ENCODE measurements at places on chromosomes 6 and 20.

DNA sequence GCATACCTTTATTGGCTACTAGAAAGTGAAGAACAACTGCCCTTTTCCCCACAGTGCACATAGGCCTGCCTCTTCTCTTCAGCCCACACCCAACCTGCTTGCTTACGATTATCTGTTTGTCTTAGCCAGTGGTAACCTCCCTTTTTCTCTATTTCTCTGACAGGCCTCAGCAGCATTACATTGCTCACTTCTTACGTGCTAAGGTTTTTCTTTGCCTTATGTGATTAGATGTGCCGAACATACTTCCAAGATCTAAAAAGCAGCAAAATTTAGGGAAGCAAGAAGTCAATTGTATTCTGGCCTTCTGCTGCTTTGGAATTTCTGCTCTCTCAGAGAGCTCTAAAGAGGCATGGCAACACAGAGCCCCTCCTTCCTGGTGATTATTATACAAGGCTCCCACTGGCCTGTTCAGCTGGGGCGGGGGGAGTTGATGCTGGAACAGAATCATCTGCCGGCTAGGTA, 7.0 kb downstream of the B4GALT5 start:
- no peak for ATAC-seq

- no peak for ATAC-seq
Observed at GRCh38 chr20:17871886-17872285, 96.7 kb downstream of the SNX5 start.

DNA sequence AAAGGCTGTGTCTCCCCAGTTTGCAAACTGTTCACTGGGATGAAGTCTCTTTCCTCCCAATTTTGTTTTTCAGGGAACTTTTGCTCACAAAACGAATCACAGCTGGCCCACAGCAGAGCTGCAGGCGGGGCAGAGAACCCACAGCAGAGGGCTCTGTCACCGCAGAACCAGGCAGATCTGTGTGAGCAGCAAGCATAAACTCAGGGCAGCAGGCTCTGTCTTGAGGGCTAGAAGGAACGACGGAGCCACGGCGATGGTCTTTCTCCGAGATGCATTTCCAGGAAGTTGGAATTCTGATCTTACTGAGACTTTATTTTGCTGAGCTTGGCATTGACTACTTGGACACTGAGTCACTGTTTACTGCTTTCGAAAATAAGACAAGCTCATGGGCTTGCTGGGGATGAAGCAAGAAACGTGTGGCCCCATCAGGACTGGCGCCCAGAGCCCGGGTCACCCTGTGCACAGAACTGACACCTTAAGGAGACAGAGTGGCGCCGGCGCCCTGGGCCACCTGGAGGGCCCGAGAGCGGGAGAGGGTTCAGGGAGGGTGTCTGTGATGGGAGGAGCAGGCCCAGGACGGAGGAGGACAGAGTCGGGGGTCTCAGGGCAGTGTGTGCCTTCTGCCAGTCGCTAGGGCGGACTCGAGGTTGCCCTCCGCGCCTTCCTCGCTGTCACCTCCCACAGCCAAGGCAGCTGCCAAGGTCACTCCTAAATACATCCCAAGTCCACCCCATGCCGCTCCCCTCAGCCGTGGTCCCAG, 106.3 kb upstream of the NXT1 start:
- ATAC-seq, result no peak

DNA sequence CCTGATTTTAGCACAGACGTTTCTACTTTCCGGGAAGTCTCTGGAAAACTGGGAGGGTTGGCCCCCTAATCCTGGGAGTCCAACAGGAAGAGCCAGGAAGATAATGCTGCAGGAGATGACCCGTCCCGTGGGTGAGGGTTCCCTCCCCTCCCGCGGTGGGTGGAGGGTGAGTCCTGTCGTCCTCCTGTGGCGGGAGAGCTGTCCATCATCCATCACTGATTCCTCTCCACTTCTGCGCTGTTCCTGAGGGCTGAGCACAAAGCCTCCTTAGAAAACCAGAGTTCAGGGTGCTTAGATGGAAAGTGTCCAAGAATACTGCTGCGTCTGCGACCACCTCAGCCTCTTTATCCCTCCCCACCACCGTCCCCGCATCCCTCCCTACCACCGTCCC, 6.1 kb upstream of the CCR6 start:
- ATAC-seq, result no peak

GRCh38 chr6:158311193-158311592, 1.1 kb upstream of the TULP4 start:
- ATAC-seq, result no peak

DNA sequence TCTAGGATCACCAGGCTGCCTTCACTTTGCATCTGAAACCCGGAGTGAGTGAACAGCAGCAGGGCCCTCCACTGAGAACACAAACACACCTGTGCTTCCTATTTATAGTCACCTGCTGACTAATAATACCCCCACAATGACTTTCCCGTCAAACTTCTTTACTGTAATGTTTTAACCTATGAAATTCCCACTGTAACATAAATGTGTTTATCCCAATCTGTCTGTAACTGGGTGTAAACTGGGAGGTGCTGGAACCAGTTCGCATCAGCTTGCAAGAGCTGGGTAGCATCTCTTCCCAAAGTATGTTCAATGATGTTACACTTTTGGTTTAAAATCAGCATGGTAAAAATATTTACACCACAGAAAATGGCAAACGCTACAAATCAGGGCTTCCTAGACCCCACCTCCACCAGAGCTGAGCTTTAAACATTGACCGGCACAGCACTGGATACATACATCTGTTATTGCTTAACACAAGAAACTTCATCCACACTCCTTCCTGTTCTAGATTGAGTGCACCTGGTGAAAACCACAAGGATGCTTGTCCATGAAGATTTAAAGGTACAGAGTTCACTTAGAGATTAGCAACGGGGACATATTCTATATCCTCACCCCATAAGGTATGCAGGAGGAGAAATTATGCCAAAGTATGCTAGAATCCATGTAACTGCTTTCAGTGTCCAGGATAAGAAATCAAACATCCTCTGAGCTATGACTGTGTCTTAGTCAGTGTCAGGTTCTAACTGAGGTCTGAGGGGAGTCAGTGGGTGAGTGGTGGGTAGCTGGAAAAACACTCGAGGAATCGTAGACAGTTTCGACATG, 79.0 kb downstream of the ALDH8A1 start:
- no peak for ATAC-seq

DNA sequence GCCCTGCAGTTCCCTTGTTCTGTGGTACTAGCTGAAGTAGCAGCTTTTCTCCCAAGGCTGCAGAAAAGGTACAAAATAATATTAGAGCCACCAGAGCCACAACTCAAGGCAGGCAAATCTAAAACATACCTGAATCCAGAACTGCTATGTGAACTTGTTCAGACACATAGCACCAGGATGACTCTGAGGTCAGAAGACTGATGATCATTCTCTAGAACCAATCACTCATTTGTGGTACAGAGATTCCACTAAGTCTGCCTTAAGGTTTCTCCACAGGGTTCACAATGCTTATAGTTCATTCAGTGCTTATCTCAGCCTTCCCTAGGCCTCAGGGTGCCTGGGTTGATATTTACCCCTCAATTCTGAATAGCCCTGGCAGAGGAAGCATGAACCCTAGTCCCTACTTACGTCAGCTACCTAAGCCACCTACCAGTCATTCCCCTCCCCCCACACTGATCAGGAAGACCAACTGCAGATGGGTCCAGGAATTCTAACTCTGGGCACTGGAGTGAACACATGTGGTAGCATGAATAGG, 140.9 kb upstream of the MOCS1 start:
- ATAC-seq, result no peak

DNA sequence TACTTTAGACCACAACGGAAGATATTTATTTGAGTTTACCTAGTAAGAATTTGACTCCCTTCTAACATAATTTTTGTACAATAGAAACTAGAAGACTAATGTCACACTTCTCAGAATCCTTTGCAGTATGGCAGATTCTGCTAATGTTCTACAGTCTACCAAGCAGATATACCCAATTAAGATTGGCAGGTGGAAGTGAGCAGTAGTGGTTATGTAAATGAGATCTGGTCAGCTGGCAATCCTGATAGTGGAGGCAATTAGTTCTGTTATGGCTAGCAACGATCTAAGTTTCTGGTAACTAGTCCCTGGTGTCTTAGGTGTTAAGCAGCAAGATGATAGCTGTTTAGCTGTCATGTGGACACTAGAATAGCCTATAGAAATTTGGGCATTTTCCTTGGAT, 101.0 kb downstream of the CENPW start:
- ATAC-seq, result no peak

DNA sequence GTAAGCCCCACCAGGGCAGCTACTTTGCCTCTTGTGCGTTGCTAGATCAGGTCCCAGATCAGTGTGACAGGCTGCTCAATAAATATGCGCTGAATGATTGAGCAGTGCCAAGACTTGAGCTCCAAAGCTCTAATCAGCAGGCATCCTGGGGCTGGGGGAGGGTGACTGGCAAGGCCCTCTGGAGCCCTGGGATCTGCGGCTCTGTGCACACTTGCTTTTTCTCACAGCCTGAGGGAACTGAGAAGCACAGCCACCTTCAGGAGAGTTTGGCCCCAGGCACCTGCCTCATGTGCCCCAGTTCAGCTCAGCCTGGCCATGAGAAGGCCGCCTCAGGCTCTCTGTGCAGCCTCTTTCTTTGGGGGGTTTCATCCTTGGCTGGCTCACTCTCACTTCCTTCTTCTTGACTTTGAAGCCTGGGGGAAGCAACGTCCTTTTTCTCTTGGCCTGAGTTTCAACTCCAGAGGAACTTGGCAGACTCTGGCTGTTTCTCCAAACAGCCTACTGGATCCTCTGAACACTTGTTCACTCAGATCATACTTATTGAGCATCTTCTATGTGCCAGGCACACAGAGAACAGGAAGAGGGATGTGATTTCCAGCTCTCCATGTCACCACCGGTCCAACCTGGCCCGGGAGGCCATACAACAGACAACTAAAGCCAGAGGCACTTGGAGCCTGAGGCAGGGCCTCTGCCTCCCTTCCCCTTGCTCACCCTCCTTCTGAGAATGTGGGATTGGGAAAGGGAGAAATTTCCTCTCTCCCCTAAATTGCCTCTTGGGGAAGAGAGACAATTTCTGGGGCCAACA, 114.0 kb downstream of the VEGFA start:
- ATAC-seq, result no peak

GRCh38 chr20:34377072-34377847, 14.2 kb downstream of the ITCH start:
- peak; percentile 82 for ATAC-seq

- no peak for ATAC-seq
Observed at GRCh38 chr6:121849477-121849876, 414.0 kb downstream of the GJA1 start.

DNA sequence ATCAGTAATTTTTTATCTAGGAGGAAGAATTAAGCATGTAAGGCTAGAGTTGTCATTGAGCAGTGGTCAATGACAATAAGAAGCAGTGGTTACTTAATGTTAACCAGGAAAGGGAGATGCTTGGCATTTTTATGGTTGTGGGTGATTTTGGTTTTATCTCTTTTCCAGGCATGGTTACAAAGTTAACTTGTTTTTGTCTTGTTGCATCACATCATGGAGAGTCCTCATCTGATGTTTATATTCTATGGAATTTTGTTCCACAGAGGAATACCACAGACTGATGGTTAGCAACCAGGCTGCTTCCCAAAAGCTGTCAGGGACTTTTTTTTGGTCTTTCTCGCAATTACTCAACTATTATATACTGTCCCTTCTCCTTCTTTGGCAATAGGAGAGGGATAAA, 32.7 kb downstream of the OPRM1 start:
- ATAC-seq, result no peak

GRCh38 chr20:53413186-53413631, 180.4 kb downstream of the ZNF217 start:
- peak; percentile 40 for ATAC-seq

DNA sequence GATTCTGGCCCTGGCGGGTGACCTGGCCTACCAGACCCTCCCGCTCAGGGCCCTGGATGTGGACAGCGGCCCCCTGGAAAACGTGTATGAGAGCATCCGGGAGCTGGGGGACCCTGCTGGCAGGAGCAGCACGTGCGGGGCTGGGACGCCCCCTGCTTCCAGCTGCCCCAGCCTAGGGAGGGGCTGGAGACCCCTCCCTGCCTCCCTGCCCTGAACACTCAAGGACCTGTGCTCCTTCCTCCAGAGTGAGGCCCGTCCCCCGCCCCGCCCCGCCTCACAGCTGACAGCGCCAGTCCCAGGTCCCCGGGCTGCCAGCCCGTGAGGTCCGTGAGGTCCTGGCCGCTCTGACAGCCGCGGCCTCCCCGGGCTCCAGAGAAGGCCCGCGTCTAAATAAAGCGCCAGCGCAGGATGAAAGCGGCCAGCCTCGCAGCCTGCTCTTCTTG, 868 bp upstream of the SLC2A4RG start:
- ATAC-seq, result peak; percentile 7

DNA sequence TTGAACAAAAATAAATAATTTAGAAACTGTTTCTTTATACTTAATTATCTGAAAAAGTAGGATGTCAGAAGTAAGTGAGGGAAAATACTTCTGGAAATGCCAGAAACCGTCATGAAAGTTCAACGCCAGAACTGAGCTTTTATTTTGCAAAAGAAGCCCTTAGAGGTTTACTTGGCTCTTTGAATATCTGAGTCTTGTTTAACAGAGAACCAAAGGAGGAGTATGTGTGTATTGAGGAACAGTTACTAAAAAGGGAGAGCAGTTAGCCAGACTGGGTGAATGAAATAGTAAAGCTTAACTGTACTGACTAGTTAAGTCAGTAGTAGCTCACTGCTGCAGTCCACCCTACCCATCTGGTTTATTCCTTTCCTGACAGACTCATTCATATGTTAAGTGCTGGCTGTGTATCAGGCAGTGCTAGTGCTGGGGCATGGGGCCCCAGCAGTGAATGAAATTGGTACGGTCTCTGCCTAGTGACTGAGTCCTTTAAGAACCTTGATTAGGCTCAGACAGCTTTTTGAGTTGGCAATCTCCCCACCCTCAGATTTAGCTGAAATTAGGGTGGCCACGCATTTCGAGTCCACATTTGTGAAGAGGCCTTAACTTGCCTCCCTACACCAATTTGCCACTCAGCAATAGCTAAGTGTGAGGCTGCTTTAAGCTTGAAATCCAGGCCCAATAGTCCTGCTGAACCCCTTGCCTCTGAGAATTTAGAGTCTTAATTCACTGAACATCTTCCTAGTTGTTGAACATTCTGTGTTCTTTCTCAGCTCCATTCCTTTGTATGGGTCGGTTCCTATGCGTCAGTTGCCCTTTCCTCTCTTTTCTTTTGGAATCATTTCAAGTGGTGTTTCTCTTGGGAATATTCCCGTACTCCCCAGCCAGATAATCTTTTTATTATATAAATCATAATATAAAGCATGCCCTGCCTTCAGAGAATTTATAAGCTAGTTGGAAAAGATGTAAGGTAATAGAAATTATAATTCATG, 20.2 kb downstream of the MAP3K4 start:
- no peak for ATAC-seq

DNA sequence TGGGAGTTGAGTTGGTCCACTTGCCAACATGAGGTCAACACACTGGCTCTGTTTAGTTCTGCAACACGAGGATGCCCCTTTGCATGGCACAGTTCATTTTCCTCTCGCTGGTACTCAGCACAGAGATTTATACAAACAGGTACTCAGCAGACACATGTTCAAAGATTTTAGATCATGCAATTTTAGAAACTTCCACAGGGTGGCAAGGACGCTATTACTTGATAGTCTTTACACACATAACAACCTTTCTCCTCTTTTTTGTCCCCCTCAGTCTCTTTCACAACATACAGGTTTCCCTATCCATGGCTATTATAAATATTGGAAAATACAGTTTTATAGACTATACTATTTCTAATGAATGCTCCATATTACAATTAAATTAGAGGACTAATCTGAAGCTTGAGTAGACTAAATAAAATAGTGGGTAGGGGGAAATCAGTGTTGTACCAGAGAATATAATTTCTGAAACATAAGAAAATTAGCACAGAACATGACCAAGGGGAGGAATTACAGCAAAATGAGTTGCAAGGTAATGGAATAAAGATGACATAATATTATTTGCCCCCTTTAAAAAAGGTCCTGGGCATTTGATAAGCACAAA, 331.8 kb upstream of the BTBD3 start:
- ATAC-seq, result no peak

Measured in activated T-helper 17 cell treated with anti-CD3 and anti-CD28 coated beads, Interleukin-2, amount 50 U/mL, for 72 hours (primary cell).